Bronchial epithelial cell (primary cell): ENCODE measurements at places on chromosomes 1 and 21. TPM values are rescaled to one million over a fixed set of nuclear protein-coding genes. Genes with fewer than 3 reads are reported as not detected.
A peak's percentile ranks its signal among the peaks of the same experiment; 100 is the strongest.

- DNase-seq: no peak
Measured at GRCh38 chr1:78096976-78097375, 51.2 kb downstream of the GIPC2 start.

DNA sequence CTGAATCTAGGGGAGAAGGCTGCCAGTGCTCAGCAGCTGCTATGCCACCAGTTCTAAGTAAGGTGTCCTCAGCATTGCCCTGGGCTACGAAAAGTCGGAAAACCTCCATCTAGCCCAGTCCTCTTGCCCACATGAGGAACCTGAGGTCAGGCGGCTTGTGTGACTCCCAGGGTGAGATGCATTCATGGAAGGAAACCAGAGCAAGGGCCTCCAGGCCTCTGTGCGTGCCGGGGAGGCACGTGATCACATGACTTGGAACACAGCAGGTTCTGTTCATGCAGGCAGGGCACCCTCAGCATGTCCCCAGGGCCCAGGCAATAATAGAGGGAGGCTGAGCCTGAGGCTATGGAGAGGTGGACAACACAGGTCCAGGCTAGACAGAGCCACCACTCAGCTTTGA is 312.5 kb upstream of the DUSP10 start:
- DNase-seq: no peak

DNA sequence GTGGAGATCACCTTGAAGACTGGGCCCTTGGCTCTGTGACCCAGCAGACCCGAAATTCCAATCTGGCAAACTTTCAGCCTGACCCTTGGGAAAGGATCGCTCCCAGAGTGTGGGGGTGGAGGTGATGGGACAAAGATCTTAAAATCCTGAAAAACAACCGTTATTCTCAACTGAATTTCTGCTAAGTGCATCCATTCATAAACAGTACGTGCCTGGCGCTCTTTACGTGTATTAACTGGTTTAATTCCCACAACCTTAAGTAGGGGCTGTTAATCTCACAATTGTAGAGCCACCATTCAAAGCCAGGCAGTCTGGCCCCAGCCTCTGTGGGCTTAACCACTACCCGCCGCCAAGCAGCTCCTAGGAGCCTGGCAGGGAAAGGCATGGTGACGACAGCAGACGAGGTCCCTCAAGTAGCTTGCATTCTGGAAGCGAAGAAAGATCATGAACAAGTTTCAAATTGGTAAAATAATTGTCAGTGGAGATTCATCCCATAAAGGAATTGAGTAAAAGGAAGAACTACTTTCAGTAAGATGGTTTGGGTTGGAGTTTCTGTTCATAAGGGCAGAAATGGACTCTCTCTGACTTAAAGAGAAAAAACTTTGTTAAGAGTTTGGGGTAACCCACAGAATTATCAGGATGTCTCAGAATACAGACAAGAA is 11.4 kb upstream of the RGS16 start:
- DNase-seq: no peak

GRCh38 chr1:33443705-33444180 is 12.8 kb upstream of the PHC2 start:
- DNase-seq: no peak

DNA sequence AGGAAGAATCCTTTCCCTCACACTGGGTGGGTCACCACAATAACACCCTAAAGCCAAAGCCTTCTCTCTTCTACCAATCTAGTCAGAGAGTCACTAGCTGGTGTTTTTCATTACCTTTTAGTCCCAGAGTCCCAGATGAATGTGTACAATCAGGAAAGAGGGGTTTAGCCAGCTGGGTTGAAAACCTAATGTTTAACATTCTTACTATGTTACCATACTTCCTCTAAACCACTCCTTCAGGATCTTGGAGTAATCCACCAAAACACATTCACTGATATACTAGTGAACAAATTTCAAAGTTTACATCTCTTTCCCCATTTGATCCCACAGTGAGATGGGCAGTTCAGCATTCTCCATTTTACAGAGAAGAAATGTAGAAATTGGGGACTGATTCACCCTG is 9.7 kb downstream of the LPAR3 start:
- peak; percentile 51 for DNase-seq

DNA sequence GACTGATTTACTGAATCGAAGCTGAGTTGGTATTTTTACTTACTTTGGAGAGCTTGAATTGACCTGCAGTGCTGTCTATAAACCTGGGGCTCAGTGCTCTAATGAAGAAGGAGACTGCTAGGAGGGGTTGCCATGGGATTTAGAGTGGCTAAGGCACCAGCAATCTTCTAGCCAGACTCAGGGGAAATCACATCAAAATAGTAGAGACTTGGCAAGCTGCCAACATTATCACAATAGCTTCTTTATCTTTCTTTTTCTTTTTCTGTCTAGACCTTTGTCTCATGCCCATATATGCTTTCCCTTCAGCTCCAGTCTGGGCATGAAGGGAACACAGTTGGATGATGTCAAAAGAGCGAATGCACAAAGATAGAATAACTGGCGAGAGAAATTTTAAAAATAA is 301.1 kb upstream of the DPYD start:
- DNase-seq: peak; percentile 3

DNA sequence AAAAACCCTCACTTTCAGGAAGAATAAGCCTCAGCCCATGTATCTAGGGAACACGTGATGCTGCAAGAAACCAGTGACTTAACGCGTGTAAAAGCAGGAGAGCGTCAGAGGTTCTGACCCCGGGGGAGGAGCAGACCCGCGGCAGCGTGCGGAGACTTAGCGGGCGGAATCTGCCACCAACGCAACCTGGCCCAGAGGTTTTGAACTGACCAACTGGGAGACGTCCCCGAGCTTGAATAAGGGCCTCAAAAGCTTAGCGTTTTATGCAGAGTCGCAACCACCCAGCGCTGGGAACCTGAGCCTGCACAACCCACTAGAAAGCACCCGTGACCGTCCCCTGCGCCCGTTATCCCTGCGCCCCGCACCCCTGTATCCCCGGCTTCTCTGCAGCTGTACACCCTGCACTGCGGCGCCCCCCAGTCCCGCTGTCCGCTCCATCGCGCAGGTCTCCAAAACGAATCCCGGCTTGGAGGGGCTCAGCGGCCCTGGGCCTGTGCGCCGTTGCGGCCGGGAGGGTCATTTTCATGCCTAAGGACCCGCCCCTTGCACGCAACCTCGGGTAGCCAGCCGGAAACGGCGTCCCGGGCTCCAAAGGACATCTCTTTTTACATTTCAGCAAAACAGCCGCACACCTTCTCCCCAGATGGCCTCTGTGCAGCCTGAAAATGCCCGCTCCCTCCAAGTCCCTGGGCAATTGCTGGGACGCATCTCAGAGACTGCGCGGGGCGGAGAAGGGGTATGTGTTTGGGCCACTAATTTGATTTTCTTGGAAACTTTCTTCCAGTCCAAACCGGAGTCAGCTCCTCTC is 29.4 kb upstream of the TRIM17 start:
- peak; percentile 31 for DNase-seq

DNA sequence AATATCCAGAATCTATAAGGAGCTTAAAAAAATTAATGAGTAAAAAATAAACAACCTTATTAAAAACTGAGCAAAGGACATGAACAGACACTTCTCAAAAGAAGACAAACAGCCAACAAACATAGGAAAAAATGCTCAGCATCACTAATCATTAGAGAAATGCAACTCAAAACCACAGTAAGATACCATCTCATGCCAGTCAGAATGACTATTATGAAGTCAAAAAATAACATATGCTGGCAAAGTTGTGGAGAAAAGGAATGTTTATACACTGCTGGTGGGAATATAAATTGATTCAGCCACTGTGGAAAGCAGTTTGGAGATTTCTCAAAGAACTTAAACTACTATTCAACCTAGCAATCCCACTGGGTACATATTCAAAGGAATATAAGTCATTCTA is 25.3 kb downstream of the PIGK start:
- no peak for DNase-seq

DNA sequence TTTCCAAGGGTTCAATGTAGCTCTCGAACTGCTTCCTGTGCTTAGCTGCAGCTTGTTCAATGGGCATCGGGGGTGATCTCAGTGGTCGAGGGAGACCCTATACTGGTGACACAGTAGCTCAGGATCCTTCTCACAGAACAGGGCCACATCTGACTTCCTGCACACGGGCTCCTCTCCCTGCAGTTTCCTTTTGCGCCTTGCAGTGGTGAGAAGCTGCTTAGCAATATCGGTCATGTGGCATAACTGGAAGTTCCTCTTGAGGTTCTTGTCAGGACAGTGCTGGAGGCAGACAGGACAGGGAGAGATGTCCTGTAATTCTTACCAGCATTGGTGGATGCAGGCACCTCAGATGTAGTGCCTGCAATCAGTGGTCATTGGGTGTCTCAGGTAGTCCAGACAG is 140.5 kb upstream of the MAP1LC3C start:
- no peak for DNase-seq

DNA sequence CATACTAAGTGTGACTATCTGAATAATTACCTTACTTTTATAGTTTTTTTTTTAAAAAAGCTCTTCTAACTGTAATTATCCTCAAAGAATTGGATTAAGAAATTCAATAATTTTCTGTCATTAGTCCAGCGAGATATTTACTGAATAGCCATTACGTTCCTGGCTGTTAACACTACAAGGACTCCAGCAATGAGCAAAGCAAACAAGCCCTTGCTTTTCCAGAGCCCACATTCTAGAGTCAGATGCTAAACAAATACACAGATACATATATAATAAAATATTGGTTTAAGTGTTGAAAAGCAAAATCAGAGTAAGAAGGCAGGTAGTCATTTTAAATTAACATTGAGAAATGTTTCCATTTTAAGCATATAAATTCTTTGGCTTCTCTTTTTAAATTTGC is 118.4 kb downstream of the ATF6 start:
- DNase-seq: peak; percentile 16

GRCh38 chr1:156444407-156445001 is 56.1 kb downstream of the MEF2D start:
- DNase-seq: peak; percentile 30

DNA sequence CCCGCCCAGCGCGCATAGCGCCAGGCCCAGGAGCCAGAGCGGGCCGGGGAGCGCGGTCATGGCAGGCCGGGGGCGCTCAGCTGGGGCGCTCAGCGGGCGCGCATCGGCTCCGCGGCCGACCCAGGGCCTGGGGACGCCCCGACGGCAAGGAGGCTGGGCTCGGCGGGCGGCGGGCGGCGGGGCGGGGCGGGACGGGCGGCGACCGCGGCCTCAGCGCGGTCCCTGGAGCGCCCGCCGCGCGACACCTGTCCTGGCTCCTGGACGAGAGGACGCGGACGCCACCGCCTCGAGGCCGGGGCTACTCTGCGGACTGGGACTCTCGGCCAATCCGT is 273 bp downstream of the BMP8B start:
- DNase-seq: no peak

DNA sequence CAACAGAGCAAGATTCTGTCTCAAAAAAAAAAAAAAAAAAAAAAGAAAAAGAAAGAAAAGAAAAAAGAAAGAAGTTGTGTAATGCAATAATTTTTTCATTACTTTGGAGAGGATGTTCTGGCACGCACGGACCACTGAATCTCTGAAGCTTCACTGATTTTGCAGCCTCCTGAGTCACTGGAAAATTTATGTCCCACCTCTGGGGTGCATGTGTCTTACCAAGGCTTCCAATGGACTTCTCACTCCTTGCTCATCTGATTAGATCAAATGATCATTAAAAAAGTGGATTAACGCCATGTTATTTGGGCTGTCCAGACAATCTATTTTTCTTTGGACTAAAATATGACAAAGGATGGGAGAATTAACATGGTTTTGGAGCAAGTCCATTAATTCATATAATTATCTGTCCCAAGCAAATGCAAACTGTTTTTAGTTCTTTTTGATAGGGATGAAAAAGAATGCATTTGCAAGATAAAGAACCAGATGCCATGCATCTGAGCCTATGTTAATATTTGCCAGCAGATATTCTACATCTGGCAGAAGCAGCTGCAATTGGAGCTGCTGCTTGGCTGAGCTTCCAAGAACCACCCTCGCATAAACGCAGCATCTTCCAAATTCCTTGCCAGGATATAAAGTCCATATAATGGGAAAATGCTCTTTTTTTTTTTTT is 10.1 kb upstream of the MAP1LC3C start:
- DNase-seq: no peak

DNA sequence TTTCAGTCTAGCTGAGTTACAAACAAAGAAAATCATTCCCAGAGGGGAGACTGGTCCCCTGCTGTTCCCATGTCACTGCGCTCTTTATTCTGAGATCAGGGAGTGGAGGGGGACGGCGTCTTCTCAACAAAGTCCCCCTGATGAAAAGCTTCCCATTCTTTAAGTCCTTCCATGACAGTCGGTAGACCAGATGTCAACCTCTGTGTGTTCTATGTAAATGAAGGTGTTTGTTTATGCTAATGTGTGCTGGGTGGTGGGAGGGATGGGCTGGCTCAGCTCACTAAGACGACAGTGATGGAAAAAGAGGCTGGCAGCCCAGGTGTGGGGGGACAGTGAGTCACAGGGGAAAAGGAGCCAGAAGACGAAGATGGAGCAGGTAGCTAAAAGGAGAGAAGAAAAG is 148.2 kb upstream of the KLHDC7A start:
- no peak for DNase-seq

DNA sequence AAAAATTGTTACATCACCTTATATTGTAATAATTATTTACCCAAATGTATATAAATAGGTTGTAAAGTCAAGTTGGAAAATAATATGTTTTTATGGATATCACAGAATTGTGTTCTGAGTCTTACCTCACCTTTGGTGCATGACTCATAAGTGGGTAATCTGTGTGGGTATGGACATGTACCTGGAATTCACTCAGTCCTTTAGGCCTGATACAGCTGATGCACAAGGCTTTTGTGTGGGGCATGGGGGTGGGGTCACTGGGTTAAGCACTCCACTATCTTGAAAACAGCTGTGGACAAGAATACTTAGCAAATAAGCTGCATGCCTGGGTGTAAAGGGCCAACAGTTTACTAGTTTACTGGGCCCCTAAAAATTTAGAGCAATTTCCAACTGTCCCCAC is 34.4 kb downstream of the INKA2 start:
- peak; percentile 94 for DNase-seq

GRCh38 chr21:45632637-45633251 is 10.8 kb upstream of the PCBP3 start:
- DNase-seq: no peak

DNA sequence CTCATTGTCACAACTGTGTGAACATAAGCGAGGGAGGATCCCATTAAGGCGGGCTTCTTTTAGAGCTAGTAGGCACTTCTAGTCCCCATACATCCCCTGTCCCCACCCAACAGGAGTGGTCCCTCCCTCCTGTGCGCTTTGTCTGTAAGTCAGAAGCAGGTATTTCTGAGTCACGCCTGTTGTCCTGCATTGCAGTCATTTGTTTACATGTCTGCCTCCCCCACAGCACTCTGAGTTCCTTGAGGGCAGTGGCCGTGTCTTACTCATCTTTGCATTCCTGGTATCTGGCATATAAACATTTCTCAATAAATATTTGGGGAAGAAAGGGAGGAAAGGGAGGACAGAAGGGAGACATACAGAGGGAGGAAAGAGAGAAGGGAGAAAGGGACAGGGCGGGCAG is 40.3 kb downstream of the PLEKHA6 start:
- peak; percentile 98 for DNase-seq

- DNase-seq: no peak
Measured at GRCh38 chr1:207145401-207146058, 41.5 kb downstream of the C4BPA start.

SFN gene
- 465 and 1,125 TPM in 2 replicates for total RNA-seq

ADORA1 gene
- total RNA-seq: under 0.01 TPM in 1 of 2 replicates, not detected in the other

CFAP57 gene
- under 0.01 TPM in 1 of 2 replicates, not detected in the other for total RNA-seq

OR2T29 gene
- not detected in 2 replicates for total RNA-seq

KRTAP6-2 gene
- total RNA-seq: not detected in 2 replicates

ZNF593OS gene
- not detected in 2 replicates for total RNA-seq

OR2T12 gene
- not detected in 2 replicates for total RNA-seq

CFHR5 gene
- total RNA-seq: not detected in 2 replicates

COL11A1 gene
- total RNA-seq: under 0.01 and 0.26 TPM in 2 replicates

CAPN8 gene
- under 0.01 and 0.26 TPM in 2 replicates for total RNA-seq

CYB5RL gene
- total RNA-seq: 2.7 and 3.9 TPM in 2 replicates

HES5 gene
- 2.9 and 3.8 TPM in 2 replicates for total RNA-seq

TLR5 gene
- total RNA-seq: 0.79 and 2.2 TPM in 2 replicates

C1orf94 gene
- total RNA-seq: not detected in 2 replicates

SLC45A3 gene
- 0.77 and 0.79 TPM in 2 replicates for total RNA-seq

SYT14 gene
- not detected in 2 replicates for total RNA-seq
